ENCODE measurements at places on chromosomes 6 and 20.

DNA sequence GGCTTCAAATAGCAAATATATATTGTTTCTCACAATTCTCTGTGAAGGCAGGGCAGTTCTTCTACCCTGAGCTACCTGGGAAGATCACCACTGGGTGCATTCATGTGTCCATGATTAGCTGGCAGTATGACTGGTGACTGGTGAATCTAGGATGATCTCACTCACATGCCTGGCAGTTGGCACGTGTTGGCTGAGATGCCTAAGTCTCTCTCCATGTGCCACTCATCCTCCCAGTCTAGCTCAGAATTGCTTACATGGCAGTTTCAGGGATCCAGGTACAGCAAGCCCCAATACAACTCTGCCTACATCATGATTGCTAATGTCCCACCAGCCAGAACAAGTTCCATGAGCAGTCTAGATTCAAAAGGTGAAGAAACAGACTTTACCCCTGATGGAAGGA is 346.8 kb upstream of the CNR1 start:
- no peak for DNase-seq

- DNase-seq: no peak
Measured at GRCh38 chr6:159979136-159979874, 10.4 kb downstream of the IGF2R start.

DNA sequence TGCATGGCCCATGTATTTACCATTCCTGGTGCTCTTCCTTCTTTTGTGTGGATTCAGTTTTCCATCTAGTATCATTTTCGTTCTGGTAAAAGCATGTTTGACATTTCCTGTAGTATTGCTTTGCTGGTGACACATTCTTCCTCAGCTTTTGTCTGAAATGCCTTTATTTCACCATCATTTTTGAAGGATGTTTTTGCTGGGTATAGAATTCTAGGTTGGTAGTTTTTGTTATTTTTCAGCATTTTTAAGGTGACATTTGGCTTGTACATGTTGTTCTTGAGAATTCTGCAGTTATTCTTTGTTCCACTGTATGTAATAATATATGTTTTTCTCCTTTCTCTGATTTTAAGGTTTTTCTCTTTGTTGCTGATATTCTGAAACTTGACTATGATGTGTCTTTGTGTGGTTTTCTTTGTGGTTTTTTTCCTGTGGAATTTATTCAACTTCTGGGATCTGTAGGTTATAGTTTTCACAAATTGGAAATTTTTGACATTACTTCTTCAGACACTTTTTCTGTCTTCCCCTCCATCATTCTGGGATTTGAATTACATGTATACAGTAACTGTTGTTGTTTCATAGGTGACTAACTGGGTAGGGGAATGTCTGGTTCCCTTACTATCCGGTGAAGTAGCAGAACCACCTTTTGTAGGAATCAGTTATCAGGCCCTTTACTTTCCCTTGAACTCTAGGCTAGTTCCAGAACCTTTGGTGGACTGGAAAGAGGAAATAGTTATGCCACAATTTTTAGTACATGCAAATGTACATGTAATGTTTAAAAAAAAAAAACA is 30.2 kb downstream of the SNX9 start:
- DNase-seq: no peak

DNA sequence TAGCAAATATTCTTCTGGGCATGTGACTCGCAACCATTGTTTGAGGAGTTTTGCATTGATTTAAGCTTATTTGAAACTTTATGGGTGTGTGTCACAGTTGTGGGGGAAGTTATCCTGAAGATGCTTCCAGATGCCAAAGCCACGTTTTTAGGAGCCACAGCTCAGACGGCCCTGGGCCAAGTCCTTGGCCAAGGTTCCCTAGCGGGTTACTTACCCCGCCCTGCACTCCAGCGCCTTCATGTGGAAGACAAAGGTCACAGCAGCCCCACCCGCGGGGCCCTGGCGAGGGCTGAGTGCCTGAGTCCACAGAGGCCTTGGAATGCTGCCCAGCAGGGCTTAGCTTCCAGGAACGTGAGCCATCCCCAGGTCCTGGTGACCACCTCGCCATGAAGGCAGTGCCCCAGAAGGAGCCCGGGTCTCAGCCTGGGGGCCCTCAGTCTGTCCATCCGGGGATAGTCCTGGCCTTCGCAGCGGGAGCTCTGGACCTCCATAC is 308.3 kb downstream of the CDH4 start:
- no peak for DNase-seq

DNA sequence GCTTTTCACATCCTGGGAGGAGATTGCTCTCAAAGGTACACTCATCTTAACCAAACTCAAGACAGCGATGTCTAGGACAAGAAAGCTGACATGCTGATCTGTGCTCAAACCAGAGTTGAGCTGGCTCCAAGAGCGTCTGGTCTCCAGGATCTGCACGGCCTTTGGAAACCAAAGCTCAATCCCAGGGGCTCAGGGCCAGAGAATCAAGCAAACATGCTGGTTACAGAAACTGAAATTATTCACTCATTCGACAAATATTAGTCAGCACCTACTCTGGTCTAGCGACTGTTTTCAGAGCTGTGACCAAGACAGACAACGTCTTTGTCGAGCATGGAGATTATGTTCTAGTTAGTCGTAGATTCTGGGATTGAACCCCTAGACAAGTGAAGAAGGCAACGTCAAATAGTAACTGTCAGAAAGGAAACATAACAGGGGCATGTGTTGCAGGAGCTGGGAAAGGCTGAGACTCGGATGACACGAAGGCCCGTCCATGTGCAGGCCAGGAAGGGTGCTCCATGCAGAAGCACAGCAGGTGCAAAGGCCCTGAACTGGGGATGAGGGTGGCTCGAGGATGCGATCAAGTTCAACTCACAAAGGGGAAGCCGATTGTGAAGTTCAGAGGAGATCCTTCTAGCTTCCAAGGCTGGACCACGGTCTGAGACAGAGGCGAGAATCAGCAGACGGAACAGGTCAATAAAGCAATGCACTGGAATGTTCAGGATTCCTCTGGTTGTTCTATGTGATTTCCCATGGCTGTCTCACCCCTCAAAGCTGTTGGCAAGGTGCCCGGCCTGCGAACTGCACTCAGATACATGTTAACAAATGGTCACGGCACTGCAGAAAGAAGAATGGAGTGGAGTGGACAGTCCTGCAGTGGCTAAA is 12.5 kb upstream of the PCK1 start:
- no peak for DNase-seq

- DNase-seq: no peak
Measured at GRCh38 chr20:58616411-58616810, 34.7 kb upstream of the STX16 start.

GRCh38 chr6:148313488-148313887 is 29.1 kb upstream of the SASH1 start:
- no peak for DNase-seq

DNA sequence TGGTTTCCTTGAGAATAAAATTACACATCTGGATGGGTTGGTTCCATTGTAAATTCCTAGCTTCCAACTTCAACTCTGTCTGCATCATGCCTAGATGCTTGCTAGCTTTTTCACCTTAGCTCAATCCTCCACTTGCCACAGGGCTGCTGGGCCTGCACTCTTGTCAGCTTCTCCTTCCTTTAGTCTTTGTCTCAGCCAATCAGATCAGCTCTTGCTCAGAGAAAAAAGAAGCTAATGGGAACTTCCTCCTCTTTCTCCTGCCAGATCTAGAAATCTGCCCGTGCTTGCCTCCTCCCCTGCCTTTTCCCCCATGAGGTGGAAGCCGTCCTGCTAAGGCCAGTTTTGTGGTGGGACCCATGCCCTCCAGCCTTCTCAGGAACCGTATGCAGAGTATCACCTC is 18.5 kb downstream of the RAE1 start:
- DNase-seq: no peak

DNA sequence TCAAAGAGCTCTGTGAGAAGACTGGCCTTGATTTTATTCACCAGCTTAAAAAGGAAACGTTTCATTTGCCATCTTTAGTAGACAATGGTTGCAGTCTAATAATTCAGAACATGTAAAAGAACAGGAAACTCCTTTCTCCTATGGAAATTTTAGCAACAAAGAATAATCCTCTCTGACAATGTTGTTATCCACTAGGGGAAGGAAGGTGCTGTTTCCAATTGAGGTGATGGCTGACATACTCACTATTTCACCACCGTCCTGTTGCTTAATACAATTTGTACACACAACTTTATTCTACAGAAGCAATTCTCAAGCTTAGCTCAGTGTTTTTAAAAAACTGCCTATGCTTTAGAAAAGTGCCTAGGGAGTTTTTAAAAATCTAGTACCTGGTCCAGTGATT is 192.7 kb downstream of the ARHGAP18 start:
- no peak for DNase-seq

DNA sequence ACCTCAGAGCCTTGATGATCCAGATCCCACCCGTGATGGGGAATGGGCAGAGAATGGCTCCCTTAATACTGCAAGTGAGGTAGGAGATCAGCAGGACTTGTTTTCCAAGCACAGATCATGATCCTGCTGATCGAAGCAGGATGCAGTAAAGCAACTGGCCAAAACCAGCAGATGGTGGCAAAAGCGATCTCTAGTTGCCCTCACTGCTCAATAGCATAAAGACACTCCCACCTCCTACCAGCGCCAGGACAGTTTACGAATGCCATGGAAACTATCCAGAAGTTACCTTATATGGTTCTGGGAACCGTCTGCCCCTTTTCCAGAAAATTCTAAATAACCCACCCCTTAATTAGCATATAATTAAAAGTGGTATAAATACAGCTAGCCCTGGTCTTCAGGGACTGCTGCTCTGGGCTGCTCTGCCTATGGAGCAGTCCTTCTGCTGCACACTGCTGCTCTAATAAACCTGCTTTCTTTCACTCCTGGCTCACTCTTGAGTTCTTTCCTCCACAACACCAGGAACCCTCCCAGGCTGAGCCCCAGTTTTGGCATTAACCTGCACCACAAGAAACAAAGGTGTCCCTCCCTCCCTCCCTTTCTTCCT is 415.8 kb downstream of the PREX1 start:
- DNase-seq: no peak

GRCh38 chr6:69343851-69344250 is 453.0 kb downstream of the LMBRD1 start:
- DNase-seq: no peak

DNA sequence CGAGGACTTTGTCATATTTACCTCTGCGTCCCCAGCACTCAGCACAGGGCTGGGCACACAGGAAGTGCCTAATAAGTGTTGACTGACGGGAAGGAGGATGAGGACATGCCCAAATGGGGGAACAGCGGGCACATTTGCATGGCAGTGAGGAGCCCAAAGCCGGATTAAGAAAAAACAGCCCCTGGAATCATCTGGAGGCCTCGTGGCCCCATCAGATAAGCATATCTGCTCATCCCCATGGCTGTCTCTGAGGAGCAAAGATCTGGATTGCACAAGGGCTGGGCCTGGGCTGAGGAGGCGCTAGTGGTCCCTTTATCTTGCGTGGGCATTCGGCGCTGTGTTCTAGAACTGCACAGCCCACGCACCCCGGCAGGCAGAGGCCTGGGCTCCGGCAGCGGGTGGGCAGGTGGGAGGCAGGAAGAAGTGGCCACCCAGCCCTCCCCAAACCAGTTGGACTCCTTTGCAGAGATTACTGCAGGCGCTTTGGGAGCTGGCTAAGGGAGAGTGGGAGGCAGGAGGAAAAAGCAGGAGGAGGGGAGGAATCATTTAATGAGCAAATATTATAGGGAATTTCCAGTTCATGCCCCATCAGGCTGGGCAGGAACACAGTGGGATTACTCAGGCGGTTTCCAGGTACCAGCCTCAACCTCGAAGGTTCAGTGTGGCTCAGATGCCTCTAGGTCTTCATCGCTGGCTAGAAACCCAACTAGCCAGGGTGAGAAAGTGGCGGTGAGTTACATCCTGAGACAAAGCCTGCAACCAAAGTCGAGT is 108.1 kb downstream of the CEBPB start:
- no peak for DNase-seq

DNA sequence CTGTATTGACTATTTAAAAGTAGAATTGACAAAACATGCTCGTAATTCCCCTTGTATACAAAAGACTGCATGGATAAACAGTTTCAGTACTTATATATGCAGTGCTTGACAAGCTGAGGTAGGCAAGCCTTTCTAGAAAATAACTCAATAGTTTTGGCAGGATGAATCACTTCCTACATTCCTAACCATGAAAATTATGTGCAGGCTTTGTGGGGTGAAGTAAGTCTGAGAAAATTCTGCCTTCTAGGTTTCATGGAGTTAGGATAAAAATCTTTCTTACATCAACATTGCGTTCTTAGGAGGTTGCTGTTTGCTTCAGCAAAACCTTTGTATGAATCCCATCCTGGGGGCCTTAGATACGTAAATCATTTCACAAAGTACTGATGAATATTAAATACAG is 801.4 kb upstream of the EYS start:
- DNase-seq: no peak

- DNase-seq: no peak
Measured at GRCh38 chr20:50335105-50335504, 144.5 kb downstream of the CEBPB start.

DNA sequence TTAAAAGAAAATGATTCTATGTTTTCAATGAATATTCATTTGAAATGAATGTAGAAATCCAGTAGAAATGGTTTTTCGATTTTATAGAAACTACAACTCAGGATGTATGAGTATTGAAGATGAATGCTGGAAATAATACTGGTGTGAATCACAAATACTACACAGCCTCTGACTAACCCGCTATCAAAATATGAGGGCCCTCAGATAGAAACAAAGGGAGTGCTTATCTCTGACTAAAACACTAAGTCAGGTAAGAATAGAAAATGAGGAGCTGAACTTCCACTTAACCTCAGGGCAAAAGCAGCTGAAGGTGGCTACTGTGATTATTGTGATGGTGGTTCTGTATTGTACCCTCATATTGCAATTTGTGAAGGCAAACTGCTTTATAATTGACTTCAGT is 220.9 kb upstream of the RNF217 start:
- no peak for DNase-seq

DNA sequence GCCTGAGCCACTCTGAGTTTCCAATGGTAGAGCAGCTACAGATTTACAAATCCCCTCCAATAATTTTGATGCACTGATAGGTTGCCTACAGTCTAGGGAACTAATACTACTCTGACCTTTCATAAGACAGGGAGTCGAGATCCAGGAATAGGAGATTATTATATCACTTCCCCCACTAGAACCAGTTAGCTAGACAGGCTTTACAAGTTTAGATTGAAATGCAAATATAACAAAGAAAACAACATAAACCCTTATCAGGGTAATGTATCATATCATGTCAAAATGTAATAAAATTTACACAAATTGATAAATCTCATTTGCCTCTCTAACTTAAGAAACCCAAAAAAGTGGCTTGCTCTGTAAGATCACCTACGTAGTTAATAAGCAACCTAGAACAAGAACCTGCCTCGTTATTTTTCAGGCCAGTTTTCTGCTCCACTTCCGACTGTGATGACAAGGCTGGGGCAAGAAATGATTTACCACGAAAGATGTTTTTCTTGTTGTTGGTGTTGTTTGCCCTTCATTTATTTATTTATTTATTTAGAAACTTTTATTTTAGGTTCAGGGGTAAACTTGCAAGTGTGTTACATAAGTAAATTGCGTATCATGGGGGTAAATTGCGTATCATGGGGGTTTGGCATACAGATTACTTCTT is 504.2 kb upstream of the ID4 start:
- no peak for DNase-seq

All from stimulated activated CD4-positive, alpha-beta T cell treated with anti-CD3 and anti-CD28 coated beads, Interleukin-1b, Interleukin-23, amount 100 ng/mL, for 1 hour (primary cell).